ENCODE measurements at places on chromosomes 3 and 15.
A peak's percentile ranks its signal among the peaks of the same experiment; 100 is the strongest.

DNA sequence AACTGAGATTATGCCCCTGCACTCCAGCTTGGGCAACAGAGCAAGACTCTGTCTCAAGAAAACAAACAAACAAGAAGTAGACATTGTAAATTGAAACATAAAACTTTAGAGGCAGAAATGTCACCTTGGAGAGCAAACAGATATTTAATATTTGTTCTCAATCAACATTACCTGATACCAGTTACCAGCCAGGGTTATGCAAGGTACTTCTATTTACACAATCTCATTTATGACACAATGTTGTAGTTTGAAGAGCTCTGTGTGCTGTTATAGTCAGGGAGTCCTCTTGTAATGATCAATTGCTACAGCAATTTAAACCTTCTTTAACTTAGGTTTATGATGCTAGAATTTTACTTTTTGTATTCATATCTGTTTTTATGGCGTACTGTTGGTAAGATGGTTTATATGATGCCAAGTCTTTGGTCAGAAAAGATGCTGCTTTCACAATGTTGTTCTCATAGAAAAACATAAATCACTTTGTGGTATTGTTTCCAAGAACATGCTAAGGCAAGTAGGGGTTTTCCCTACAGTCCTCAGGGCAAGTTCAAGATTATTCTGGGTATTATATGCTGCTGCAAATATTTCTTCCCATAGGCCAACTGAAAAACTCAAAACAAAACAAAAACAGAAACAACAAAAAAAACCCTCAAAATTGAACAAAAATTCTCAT is 173.5 kb downstream of the TNIK start:
- peak; percentile 57 for DNase-seq

- no peak for DNase-seq
Observed at GRCh38 chr15:33080006-33080405, 114.5 kb downstream of the FMN1 start.

GRCh38 chr3:106629215-106629832 is 747.9 kb upstream of the CCDC54 start:
- peak; percentile 21 for DNase-seq

DNA sequence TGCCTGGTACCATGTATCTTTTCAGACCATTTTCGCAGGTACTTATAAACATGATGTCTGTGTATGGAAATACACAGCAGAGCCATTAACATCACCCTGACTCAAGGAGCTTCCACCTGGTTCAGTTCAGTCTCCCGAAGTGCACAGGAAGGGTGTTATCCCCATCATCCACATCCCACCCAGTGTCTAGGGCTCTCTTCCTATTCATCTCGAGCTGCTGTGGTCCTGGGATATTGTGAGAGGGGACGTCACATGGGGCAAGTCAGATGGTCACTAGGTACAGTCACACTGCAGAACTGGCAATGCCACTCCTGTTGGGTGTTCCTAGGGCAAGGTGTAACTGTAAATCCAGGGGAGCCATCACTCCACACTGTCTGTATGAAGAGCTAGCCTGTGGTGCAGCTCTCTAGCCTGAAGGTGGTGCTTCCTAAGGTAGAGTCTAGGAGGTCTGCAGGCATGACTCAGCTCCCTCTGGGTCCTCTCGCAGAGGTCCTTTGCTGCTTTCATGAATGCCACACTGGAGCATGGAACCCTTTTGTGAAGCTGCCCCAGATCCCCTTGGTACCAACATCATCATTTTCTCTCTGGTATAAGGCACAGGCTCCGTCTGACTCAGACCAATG is 13.9 kb downstream of the ISLR2 start:
- no peak for DNase-seq

DNA sequence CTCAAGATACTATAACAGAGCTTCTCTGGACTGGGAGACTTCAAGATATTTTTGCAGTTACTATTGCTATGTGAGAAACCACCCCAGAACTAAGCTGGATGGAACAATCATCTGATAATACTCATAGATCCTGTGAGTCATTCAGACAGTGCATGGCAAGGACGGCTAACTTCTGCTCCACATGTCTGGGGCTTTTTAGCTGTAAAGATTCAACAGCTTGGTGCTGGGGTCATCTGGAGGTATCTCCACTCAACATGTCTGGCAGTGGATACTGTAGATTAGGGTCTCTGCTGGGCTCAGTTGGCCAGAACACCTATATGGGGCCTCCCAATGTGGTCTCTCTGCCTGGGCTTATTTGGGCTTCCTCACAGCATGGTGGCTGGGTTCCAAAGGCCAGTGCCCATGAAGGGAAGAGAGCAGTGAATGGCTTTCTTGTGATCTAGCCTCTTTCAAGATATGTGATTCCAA is 117.3 kb upstream of the SLC7A14 start:
- DNase-seq = peak; percentile 95

GRCh38 chr15:88546248-88547129 is at the start of gene DET1:
Gene DET1 (minus strand): TSS chr15:88546681. CDS start chr15:88531705, 14,976 bp downstream.
- DNase-seq = peak; percentile 97

- DNase-seq = no peak
Observed at GRCh38 chr3:72847282-72847681, 963 bp downstream of the SHQ1 start.

GRCh38 chr3:6062261-6063187 is 798.4 kb upstream of the GRM7 start:
- DNase-seq = no peak

- no peak for DNase-seq
Observed at GRCh38 chr3:175749981-175750380, 890.8 kb downstream of the NAALADL2 start.

DNA sequence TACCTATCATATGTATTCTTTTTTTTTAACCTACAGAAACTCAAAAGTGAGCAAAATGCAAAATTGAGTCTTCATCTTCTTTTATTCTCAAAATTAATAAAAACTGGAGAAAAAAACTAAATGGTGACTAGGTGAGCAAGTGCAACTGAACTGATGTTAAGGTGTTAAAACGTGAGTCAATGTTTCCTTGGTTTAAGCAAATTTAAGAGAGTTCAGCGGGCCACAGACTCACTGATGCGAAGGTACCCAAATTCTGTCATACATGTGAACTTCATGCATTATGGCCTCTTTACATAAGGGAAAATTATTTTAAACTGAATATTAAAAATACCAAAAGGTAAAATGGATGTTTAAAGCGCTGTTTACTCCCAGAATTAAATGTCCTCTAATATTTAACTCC is 206.6 kb downstream of the FOXP1 start:
- DNase-seq = no peak

GRCh38 chr3:69200384-69201068 is 78.1 kb upstream of the LMOD3 start:
- DNase-seq = no peak

DNA sequence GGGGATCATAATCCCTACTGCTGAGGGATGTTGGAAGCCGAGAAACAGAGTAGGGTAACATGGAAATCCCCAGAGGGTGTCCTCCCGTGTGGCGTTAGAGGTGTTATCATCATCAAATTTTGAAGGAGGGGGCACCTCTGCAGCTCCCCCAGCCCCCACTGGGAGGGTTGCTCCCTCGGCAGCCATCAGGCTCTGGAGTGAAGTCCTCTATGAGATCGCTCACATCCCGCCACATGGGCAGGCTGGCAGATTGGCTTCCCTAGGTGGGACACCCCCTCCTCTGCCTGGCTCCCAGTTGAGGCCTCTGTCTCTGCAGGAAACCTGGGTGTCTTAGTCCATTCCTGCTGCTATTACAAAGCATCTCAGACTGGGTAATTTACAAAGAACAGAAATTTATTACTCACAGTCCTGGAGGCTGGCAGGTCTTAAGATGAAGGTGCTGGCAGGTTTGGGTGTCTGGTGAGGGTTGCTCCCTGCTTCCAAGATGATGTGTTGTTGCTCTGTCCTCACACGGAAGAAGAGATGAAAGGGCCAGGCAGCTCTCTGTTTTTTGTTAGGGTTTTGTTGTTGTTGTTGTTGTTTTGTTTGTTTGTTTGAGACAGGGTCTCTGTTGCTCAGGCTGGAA is 120.5 kb downstream of the NUP210 start:
- DNase-seq = no peak

GRCh38 chr3:124395162-124395561 is 335.1 kb upstream of the UMPS start:
- DNase-seq = peak; percentile 79

GRCh38 chr3:82556113-82556512 is 794.7 kb upstream of the GBE1 start:
- no peak for DNase-seq

GRCh38 chr3:184690192-184690883 is 21.5 kb downstream of the MAGEF1 start:
- no peak for DNase-seq

GRCh38 chr3:63146154-63146553 is 132.0 kb upstream of the SYNPR start:
- DNase-seq = no peak

GRCh38 chr3:50530001-50530970 is 26.9 kb upstream of the CACNA2D2 start:
- DNase-seq = no peak

DNA sequence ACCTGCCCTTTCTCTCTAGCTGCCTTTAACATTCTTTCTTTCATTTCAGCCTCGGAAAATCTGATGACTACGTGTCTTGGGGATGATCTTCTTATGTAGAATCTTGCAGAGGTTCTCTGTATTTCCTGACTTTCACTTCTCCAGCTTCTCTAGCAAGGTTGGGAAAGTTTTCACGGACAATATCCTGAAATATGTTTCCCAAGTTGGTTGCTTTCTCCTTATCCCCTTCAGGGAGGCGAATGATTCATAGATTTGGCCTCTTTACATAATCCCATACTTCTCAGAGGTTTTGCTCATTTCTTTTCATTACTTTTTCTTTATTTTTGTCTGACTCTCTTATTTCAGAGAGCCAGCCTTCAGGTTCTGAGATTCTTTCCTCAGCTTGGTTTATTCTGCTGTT is 62.1 kb upstream of the CCDC54 start:
- peak; percentile 14 for DNase-seq

DNA sequence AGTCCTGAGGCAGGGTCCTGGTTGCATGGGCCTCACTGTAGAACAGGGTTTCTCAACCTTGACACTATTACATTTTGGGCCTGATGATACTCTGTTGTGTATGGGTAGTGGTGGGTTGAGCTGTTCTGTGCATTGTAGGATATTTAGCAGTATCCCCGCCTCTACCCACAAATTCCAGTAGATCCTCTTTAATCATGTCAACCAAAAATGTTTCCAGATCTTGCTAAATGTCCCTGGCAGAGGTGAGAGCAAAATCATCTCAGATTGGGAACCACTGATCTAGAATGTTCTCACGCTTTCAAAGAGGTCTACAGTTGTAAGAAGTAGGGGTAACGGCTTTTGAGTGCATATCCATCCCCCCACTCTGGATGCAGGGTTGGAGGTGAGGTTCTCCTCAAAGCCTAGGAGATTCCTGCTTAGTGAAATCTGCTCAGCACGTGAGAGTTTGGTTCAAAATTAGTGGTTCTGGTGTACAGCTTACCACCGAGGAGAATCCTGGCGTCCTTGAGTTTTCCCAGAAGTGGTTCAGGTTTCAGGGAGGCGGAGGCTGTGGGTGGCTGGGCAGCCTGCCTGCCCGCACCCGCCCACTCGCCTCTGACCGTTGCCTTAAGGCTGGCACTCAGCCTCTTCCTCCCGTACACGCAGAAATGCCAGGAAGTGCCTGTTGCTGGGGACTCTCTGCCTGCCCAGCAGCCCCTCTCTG is 5.3 kb downstream of the ACVR2B start:
- peak; percentile 34 for DNase-seq

- DNase-seq = no peak
Observed at GRCh38 chr3:154559623-154560022, 129.6 kb upstream of the GPR149 start.

DNA sequence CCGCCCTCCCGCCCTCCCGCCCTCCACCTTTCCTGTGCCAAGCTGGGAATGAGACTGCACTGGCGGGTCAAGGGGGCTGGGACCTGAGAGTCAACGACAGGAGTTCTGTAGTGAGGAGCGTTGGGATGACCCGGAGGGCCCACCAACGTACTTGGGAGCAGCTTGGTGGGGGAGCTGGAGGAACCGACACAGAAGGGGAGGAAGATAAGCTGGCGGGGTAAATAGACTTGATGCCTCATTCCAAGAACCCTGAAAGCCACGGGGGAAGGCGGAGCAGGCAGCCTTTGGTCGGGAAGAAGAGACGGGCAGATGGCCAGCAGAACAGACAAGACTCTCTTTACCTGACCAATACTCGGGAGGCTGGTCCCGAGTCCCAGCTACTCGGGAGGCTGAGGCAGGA is 277 bp downstream of the FMN1 start:
- no peak for DNase-seq

DNA sequence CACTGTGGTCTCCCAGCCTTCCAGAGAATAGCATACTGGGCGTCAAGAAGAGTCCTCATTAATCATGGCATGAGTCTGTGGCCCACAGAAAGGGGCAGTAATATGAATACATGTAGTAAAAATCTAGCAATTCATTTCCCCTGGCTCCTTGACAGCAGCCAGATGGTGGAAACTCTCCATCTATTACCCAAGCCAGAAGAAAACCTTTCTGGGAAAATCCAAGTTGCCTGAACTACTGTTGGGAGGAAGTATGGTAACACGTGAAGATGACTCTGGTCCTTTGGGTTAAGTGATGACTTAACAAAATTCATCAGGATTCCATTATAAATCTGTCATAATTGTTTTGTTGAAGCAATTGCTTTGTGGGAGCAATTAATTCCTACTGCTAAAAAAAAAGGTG is 530.5 kb downstream of the FHIT start:
- no peak for DNase-seq

- no peak for DNase-seq
Observed at GRCh38 chr3:194865615-194866014, 179.9 kb downstream of the FAM43A start.

DNA sequence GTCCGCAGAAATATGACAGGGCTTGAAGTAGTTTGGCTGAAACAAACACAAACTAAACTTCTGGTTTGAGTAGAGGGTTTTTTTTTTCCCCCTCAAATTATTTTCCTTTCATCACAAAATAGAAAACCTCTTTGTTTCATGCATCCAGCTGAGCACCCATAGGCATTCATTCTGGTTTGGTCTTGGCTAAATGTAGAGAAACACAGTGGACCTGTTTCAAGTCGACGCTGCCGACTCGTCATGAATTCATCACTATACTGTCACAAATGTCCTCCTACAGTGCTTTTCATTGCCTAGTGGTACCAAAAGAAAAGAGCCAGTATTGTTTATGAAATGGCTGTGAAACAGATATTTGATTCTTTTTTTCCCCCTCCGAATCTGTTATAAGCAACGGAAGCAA is 52.4 kb upstream of the GYG1 start:
- DNase-seq = peak; percentile 34

DNA sequence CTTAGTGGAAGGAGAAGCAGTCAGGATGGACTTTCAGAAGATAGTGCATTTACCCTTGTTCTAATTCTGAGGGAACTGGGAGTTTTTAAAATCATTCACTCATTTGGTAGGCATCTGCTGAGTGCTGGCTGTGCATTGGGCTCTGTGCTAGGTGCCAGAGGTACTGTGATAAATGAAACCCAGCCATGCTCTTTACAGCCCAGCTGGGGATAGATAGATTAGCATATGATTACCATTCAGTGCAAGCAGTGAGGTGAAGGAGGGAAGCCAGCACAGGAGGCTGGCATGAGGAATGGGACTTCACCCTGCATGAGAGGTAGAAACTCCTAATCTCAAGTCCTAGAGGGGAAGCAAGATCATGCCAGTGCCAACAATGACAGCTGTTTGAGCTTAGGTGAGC is 361.9 kb upstream of the TRIM42 start:
- DNase-seq = no peak
